Stimulated activated CD8-positive, alpha-beta memory T cell treated with anti-CD3 and anti-CD28 coated beads, Interleukin-7, amount 100 ng/mL, for 24 hours (primary cell): ENCODE measurements at places on chromosomes 6 and 20.

GRCh38 chr6:47129129-47129528, 87.0 kb upstream of the ADGRF1 start:
- DNase-seq = no peak

GRCh38 chr20:17505636-17506517, 25.3 kb downstream of the BFSP1 start:
- DNase-seq = peak; percentile 43

GRCh38 chr6:169571123-169571962, 130.5 kb downstream of the WDR27 start:
- DNase-seq = no peak

DNA sequence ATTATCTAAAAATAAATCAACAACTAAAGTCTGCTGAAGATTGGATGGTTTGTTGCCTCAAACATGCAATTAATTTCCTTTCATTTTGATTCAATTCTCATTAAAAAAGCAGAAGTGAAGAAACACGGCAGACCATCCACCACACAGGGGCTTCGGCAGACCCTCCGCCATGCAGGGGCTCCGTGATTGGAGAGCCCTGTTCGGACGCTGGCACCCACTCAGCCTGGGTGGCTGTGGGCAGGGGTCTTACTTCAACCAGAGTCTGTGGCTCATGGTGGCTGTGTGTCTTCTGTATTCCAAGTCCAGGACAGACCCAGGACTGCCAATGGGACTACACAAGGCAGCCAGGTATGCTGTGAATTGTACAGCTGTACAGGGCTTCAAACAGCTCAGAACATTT, 86.9 kb upstream of the FRMD1 start:
- no peak for DNase-seq

DNA sequence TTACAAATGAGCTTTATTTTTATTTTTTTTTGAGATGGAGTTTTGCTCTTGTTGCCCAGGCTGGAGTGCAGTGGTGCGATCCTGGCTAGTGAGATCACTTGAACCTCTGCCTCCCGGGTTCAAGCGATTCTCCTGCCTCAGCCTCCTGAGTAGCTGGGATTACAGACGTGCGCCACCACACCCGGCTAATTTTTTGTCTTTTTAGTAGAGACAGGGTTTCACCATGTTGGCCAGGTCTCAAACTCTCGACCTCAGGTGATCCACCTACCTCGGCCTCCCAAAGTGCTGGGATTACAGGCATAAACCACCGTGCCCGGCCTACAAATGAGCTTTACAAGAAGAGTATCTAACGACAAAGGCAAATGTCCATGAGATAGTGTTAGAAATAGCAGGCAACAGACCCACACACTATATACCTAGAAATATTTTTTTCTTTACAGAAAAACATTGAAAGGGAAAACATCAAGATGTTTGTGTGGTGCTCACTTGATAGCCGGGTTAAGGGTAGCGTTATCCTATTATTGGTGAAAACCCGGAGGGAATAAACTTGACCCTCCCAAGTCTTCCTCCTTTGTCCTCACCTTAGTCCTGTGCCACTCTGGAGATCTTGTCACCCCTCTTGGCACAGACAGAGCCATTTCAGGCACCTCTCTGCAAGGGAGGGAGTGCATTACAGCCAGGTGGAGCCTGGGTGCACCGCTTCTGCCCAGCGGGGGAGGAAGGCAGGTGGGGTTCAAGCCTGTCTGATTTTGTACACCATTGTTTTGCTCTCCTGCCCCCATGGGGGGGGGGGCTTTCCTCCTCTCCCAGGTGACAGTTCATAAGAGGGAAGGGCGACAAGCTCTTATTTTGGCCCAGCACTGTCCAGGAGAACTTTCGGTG, 21.0 kb upstream of the AVP start:
- no peak for DNase-seq

DNA sequence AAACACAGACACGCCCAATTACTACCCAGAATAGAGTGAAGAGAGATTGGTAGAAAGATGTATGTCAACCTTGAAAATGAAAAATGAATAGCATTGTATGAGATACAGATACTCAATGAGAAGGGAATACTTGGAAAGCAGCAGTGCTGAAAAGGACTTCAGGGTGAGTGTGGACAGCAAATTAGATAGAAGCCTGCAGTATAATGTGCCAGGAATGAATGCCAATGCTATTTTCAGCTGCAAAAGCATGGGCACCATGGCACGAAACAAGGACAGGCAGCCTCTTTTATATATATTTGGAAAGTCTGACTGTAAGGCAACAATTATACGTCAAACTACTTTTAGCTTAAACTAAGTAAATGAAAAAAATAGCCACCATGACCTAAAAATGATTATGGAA, 118.2 kb downstream of the PTCHD4 start:
- DNase-seq = no peak

DNA sequence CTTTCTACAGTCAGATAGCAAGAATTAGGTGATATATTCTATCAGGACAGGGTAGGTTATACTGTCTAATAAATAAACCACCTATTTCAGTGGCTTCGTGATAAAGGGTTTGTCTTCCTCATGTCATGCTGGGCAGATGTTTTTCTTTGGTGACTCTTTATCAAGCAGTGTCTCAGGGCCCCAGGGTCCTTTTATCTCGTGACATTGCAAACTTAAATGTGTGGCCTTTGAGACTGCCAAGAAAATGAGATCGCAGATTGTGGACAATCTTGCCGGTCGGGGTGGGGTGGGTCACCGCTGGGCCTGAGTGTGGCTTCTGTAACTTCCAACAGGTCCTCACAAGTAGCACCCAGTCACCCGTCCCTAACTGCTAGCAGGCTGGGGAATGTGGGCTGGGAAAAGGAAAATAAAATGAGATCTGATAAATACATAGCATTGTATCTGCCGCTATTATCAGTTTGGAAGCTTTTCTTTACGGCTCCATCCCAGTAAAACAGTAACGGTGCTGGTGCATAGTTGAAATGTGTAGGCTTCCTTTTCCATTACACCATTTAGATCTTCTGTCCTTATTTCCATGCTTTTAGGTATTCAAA, 50.5 kb upstream of the BMP6 start:
- no peak for DNase-seq

GRCh38 chr6:34074064-34074742, 71.7 kb downstream of the GRM4 start:
- DNase-seq = no peak

DNA sequence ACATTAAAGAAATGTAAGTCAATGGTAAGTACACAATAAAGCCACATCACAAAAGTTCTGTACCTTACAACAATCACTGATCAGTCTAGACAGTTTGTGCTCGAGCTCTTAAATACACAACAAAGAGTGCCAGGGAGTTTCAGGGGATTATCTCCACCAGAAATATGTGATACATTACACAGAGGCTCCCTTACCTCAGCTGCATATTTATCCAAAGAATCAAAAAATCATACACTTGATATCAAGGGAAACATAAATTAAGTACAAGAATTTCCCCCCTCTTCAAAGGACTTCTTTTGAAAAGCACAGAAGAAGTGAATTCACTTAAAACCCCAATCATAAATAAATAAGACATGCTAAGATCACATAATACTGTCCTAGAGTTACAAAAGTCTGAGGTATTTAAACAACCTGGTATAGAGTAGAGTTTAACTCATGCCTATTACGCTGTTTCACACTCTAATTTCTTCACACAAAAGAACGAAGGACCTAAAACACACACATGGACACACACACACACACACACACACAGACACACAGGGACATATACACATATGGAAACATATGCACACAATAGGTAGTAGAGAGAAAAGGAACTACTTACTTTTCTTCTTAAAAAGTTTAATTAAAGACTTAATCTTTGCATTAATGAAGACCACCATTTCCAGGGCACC, 528 bp downstream of the NHSL1 start:
- DNase-seq = no peak

GRCh38 chr6:44706011-44706410, 318.5 kb downstream of the CDC5L start:
- no peak for DNase-seq

- DNase-seq = no peak
Measured at GRCh38 chr20:1269850-1270249, 3.8 kb downstream of the SNPH start.

GRCh38 chr6:55726144-55726543, 147.2 kb upstream of the HMGCLL1 start:
- no peak for DNase-seq

- DNase-seq = no peak
Measured at GRCh38 chr6:144285798-144286502, 815 bp downstream of the UTRN start.

GRCh38 chr6:5012519-5012918, 8.7 kb upstream of the RPP40 start:
- DNase-seq = no peak

DNA sequence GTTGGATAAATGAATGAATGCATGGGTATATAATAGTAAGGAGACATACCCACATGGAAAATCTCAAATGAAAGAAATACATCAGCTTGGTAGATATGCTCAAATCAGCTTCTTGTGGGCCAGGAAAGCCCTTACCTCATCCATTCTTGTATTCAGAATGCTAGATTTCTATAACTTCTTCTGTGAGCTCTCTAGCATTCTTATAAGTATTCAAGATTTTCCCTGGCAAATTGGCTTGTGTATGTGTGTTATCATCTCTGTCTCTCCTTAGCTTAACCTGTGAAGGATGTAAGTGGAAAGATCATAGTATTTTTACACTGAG, 100.8 kb downstream of the OR2B2 start:
- no peak for DNase-seq

DNA sequence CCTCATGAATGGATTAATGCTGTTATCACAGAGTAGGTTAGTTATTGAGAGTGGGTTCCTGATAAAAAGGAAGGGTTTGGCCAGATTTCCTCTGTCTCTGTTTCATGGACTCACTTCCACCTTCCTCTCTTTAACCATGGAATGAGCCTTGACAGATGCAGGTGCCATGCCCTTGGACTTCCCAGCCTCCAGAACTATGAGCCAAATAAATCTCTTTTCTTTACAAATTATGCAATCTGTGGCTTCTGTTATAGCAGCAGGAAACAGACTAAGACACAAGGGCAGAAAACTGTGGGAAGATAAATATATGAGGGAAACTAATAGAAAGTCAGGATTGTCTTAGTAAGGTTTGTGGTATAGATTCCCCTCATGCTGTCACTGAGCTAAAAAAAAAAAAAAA, 106.5 kb downstream of the QRSL1 start:
- DNase-seq = no peak

DNA sequence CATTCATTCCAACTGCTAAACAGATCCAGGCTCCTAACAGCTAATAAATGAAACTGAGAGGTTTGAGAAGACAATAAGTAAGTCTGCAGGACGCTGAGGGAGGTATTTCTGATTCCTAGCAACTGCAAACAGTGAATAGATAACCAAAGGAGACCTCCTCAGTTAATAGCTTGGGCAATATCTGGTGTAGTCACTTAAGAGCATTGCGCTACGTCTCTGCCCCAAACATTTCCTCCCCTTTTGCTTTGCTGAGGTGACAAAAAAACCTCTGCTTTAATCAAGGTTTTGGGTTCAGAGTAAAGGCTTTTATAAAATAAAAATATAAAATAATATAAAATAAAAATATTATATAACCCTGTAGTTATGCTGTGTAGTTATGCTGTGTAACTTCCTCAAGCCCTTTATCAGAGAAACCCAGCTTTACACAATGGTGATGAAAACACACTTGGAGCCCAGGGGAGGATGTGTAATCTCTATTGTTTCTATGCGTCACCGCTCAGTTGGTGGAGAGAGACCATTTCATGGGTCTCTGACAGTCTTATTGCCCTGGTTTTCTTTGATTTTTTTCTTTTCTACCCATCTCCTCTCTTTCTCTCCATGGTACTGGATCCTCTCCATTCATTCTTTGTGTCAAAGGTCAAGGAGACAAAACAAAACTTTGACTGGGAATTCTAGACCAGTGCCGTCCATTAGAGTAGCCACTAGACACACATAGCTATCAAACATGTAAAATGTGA, 18.9 kb upstream of the CALHM5 start:
- no peak for DNase-seq

GRCh38 chr6:43286980-43287716, 10.9 kb upstream of the SLC22A7 start:
- no peak for DNase-seq

GRCh38 chr6:168007592-168008338, 10.3 kb downstream of the KIF25 start:
- no peak for DNase-seq

- no peak for DNase-seq
Measured at GRCh38 chr6:160418370-160418769, 70.2 kb downstream of the SLC22A3 start.

DNA sequence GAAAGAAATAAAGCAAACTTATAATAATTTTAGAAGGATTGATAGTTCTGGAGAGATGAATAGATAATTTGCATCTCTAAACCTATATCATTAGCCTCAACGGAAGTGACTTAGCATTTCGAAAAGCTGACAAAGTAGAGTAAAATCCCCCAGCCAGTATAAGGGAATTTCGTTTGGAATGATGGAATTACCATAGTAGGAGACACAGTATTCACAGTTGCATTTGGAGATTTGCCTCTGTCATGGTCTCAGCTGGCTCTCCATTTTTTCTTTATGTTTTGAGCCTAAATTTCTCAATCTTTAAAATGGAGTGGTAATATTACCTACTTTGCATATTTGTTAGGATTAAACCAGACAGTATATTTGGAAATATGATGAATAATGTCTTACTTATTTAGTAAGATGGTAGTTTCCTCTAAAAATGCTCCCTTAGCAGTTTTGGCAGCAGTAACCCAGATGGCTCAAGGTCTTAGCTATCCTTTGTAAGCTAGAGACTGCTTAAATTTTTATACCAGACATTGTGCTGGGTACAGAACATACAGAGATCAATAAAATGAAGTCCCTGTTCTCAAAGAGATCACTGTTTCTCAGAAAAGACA, 58.2 kb downstream of the SMAP1 start:
- no peak for DNase-seq

GRCh38 chr6:159059141-159059540, 14.3 kb upstream of the TAGAP start:
- DNase-seq = no peak

DNA sequence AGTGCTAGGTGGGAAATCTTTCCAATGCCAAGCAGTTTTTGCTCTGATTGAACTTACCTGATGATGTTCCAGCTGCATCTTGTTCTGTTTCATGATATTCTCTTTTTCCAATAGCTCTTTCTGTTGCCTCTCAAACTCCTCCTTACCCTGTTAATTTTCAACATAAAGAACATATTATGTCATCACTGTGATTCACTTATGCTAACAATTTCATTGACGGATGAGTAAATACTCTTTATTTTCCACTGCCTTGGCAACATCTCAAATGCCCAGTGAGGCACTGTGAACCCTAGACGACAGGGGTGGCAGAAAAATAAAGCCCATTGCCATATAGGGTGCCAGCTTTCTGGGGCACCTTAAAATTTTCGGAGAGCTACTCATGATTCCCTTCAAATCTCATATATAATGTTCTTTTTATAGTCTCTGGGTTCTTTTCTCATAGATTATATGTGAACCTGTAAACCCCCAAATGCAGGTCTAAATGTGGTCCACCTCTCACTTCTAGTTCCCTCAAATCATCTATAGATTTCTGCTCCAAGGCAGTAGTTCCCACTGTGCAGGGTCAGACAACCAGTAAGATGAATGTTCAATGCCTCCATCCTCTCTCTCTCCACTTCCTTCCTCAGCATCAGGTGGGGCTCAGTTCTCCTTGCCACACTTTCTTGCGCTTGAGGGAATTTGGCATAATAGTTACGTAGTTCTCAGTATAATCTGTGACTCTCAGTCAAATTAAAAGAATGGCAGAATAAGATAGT, 44.1 kb downstream of the NEDD9 start:
- no peak for DNase-seq
